Gastrocnemius medialis (tissue), 4 donors: ENCODE measurements at places on chromosomes 3 and 15. TPM values are rescaled to one million over a fixed set of nuclear protein-coding genes. Genes with fewer than 3 reads are reported as not detected.

The STAC gene
- 1.5 TPM for total RNA-seq

The PPP4R2 gene
- 31.0 TPM for total RNA-seq

The GOLGA6A gene
- not detected for total RNA-seq

The PSTPIP1 gene
- 3.1 TPM for total RNA-seq

The CA12 gene
- total RNA-seq, result not detected

The ITGB5 gene
- 101 TPM for total RNA-seq

The ZNF770 gene
- 33.2 TPM for total RNA-seq

The CCNB2 gene
- total RNA-seq, result not detected

The FEZF2 gene
- not detected for total RNA-seq

The CPN2 gene
- total RNA-seq, result 0.46 TPM

The GOLGA8S gene
- not detected for total RNA-seq

The ERICH6 gene
- total RNA-seq, result not detected

The SYNM gene
- total RNA-seq, result 231 TPM

The CHRM5 gene
- total RNA-seq, result not detected

The FAM227B gene
- 8.4 TPM for total RNA-seq

The PLA2G4E gene
- total RNA-seq, result not detected

The IL16 gene
- 4.5 TPM for total RNA-seq

The TMIE gene
- total RNA-seq, result 0.20 TPM

The MRPL46 gene
- total RNA-seq, result 48.9 TPM

The NMNAT3 gene
- 15.5 TPM for total RNA-seq

The UBAP1L gene
- total RNA-seq, result 2.0 TPM

The GATA2 gene
- 14.4 TPM for total RNA-seq
